Activated CD4-positive, alpha-beta T cell treated with anti-CD3 and anti-CD28 coated beads, Interleukin-2, Interleukin-6, amounts not matched to agents 100 ng/mL and 50 ng/mL, durations not matched to agents 16 hours and 8 hours (primary cell): ENCODE measurements at places on chromosomes 2 and 18.

DNA sequence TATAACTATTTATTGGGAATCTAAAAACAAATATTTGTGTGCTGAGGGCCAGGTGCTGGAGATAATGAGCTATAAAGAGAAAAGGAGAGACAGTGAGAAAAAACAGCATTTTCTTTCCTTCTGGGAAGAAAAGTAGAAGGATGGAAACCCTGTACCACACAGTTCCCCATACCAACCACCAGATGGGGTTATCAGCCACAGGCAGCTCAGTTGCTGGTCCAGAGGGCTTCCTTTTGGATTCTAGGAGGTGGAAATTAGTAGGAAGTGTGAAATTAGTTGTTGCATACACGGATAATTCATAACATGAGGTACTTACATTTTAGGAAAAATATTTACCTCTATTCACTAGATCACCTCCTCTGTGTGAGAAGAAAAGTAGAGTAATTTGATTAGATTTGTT lies 237.0 kb upstream of the FOSL2 start:
- DNase-seq = no peak

GRCh38 chr2:99675130-99675661 lies 185.4 kb upstream of the REV1 start:
- no peak for DNase-seq

DNA sequence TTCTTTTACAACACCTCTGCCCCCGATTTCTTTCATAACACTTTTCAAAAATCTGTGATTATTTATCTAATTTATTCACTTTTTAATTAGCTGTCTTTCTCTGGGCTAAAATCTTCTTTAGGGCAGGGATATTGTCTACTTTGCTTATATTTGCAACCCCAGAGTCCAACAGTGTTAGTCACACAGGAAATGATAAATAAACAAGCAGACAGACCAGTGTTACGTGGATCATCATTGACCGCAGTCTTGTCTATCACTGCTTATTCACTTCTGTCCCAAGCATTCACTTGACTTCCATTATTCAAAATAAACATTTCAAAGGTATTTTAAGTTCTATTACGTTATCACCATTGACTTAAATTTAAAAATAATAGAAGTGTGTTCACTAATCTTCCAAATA lies 237.6 kb upstream of the UBE2E3 start:
- no peak for DNase-seq

DNA sequence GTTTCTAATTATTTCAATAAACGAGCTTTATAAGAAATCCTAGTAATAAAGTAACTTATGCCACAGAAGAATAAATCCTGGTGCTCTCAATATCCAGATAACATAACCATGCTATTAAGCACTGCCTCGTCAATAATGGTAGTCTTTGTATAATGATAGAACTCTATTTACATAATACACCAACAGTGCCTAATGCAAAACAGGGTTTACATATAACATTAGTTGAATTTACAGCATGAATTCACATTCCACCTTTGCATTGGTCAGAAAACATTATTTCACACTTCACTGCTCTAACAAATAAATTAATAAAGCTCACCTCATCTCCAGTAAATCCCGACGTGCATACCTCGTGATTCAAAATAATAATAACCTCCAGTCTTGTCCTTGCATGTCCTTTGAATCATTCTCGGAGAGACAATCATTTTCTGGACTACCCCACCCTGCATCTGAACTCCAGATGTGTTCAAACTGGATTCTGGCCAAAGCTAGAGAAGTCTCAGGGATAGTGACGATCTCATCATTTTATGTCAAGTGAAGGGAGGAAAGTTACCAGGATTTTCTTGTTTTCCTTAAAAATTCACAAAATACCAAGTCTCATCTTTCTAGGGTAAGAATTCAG lies 189.2 kb downstream of the NCKAP5 start:
- no peak for DNase-seq

DNA sequence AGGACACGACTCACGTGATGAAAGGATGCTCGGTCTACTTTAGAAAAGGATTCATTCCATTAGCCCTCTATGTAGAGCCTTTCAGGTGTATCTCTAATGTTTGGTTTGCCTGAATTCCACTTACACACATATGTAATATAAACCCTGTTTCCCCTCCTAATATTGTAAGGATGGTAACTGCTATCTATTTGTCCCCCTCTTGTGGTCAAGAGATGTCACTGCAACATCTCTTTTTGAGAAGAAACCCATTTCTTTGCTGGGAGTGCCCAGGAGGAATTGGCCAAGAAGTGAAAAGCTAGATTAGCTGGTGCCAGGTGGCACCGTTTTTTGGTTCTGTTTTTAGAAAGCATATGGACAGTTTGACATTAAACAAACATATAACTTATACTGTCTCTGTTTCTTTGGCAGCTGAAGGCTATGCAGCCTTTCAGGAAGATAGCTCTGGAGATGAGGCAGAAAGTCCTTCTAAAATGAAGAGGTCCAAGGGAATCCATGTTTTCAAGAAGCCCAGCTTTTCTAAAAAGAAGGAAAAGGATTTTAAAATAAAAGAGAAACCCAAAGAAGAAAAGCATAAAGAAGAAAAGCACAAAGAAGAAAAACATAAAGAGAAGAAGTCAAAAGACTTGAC lies 41.2 kb downstream of the RALBP1 start:
- peak; percentile 51 for DNase-seq

GRCh38 chr2:28424799-28425463 lies 32.3 kb downstream of the FOSL2 start:
- DNase-seq = peak; percentile 27

- DNase-seq = no peak
Observed at GRCh38 chr18:42264497-42264896, 309.5 kb downstream of the PIK3C3 start.

- DNase-seq = no peak
Observed at GRCh38 chr2:210562091-210562490, 5.7 kb downstream of the CPS1 start.

DNA sequence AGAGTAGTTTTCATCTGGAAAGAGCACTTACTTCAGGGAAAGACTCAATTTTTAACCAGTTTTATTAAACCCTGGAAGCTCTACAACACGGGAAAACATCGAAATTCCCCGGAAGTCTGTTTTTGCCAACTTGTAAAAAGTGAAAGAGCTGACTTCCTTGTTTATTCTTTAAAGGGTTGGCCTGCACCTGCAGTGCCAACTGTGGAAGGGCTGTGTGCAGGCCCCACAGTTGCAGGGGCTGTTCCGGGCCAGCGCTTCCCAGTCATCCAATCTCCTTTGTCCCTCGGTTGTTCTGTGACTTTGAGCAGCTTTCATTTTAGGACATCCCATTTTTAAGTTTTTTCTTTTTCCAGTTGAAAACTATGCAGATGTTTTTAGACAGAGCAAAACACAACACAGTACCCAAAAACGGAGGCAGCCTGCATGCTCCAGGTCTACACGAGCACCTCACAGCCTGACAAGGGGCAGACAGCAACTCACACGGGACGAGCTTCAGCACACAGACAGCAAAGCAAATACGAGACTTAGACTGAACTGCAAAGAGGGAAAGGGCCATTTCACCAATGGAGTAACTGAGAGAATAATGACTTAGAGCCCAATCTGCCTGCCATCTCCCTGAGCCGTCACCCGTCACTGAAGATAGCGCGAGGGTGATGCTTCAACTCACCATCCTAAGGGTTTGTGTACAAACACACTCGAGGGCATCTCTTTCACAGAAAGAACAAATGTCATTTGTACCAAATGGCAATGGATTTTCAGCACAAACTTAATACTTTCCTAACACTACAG lies 70.6 kb downstream of the EMILIN2 start:
- no peak for DNase-seq

- no peak for DNase-seq
Observed at GRCh38 chr18:48376406-48376805, 32.8 kb downstream of the ZBTB7C start.

GRCh38 chr2:62641936-62642335 lies 63.6 kb upstream of the EHBP1 start:
- DNase-seq = no peak

DNA sequence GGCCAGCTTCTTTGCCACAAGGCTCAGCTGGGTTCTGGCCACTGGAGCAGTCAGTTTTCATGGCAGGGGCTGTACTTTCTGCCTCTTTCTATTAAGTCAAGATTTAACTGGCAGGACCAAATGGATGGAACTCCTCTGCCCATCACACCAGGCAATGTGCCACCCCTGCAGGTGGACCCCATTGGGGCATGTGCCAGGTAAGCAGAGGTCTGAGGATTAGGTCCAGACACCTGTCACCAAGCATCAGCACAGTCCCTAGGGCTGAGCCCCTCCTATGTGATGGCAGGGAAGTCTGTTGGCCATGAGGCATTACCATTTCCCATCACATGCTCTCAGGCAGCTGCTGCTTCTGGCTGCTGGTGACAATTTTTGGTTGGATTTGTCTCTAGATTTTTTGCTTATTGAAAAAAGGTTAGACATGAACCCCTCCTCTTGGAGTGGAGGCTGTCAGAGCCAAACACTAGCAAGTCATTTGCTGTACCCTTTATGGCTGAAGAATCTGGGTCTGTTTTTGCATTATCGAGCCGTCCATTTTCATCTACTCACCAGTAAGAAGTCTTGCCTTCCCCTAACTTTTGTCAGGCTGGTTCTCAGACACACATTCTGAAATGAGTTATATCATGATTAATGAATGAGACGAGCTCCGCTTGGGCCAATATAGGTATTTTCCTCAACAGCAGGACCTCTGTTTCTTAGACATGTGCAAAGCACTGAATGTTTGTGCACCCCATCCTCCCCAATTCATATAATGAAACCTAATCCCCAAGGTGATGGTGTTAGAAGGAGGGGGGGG lies 328.0 kb downstream of the TSN start:
- no peak for DNase-seq

- DNase-seq = no peak
Observed at GRCh38 chr2:237507512-237507911, 20.5 kb downstream of the MLPH start.

DNA sequence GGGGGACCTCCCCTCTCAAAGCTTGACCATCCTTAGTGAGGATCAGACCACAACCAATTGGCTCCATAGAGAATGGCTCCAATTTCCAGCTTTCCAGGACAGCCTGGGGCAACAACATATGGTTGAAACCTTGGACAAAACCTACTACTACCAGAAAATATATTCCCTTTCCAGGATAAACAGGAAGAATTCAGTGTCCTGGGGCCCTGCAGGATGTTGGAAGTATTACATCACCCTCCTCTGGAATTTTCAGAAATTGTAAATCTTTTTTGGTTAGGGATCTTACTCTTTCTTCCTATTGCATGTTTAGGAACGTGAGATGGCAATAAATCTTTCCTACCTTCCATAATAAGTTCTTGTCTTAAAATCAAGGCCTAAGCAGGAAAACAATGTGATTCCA lies 158.9 kb upstream of the MEIS1 start:
- no peak for DNase-seq

DNA sequence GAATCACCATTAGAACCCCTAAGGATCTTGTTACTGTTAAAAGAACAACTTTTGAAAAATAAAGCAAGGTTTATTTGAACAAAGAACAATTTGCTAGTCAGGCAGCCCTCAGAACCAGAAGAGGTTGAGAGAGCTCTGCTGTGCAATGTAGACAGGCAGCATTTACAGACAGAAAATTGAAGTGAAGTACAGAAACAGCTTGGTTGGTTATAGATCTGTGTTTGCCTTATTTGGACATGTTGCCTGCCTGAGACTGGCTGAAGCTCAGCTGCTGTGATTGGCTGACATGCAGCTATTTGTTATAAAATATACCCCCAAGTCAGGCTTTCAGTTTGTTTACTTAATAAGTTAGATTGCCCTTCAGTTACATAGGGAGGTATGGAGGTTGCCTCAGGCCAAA lies 12.5 kb downstream of the MSTN start:
- DNase-seq = no peak

- no peak for DNase-seq
Observed at GRCh38 chr18:12645254-12645653, 12.7 kb downstream of the SPIRE1 start.

DNA sequence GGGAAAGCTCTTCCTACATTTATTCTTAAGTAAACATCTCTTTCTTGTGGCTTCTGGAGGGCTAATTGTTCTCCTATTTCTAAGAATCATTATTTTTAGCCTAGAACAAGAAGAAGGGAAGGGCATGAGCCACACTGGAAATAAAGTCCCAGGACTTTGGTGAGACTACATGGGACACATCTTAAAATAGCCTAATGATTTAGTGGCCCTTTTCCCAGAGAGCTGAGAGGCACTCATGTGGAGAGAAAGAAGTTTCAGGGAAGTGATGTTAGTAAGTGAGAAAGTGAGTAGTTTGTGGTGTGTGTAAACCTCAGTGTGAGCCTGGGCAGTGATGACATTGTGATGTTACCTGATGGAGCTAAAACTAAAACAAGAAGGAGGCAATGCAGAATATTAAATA lies 14.6 kb downstream of the ITGA4 start:
- DNase-seq = no peak

DNA sequence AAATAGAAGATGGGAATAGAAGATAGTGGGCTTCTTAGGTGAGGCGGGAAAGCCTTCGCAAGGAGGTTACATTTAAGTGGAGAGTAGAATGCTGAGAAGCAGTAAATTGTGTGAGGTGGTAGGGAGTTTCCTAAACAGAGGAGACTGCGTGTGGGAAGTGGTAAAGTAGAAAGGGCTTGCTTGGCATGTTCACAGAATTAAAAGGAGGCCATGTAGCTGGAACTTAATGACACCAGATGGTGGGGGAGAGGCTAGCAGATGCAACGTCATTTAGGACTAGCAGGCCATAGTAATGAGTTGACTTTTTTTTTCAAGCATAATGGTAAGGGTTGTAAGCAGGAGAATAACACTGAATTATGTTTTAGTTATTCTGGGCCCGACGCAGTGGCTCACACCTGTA lies 13.0 kb upstream of the RTN4 start:
- DNase-seq = no peak

- no peak for DNase-seq
Observed at GRCh38 chr2:184780944-184781343, 182.6 kb downstream of the ZNF804A start.

DNA sequence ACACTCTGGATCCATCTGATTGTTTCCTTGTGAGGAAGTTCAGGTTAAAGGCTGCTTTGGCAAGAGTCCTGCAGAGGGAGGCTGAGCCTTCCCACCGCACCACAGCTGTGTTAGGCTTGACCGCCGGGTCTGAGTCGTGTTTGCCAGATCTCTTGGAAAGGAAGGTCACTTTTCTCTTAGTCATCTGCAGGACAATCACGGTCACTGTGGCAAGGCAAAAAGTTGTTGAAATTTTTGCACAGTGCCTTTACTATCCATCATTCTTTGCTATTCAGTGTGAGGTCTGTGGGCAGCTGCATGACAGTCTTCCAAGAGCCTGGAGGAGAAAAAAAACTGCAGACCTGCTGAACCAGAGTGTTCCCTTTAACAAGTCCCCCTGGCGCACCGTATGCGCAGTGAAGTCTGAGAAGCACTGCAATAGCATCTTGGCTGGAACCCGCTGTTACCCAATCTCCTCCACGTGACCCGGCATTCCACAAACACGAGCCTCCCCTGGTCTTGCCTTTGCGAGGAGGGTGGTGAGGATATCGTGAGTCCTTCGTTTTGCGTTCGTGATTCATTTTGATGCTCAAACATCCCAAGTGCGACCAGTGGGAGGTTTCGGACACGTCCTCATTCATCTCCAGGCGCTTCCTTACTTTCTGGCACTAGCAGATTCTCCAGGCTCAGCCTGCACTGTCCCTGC lies 23.0 kb downstream of the BIN1 start:
- DNase-seq = no peak
